ENCODE measurements at places on chromosomes 7 and 10.
A peak's percentile ranks its signal among the peaks of the same experiment; 100 is the strongest.

DNA sequence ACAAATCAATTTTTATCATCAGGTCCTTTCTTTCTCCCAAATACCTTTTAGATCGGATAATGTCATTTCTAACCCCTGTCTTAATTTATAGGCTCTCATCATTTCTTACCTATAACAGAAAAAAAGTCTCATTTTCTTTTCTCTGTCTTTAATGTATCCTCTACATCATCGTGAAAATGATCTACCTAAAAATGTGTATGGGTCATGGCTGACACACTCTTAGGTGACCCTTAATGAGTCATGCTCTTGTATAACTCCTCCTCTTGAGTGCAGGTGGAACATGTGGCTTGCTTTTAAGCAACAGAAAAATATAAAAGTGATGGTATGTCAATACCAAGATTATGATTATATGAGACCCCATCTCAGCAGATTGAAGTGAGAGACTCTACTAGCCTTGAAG lies 139.4 kb downstream of the SEMA3C start:
- DNase-seq, result no peak

DNA sequence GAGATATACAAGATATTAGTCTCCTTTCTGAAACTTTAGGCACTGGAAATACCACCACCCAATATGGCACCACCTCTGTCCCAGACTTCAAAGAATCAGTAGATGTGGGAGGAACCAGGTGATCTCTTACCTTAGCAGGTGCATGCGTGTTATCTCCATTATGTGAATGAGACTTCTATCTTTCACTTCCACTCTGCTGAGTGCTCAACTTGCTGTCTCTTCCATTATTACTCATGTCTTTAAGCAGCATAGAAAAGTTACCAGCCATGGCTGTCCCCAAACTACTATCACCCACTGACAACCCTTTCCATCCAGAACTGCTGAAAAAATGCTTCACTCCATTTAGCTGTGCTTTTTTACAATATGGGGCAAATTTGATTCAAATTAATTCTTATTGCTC lies 101.5 kb upstream of the PRSS1 start:
- DNase-seq, result no peak

DNA sequence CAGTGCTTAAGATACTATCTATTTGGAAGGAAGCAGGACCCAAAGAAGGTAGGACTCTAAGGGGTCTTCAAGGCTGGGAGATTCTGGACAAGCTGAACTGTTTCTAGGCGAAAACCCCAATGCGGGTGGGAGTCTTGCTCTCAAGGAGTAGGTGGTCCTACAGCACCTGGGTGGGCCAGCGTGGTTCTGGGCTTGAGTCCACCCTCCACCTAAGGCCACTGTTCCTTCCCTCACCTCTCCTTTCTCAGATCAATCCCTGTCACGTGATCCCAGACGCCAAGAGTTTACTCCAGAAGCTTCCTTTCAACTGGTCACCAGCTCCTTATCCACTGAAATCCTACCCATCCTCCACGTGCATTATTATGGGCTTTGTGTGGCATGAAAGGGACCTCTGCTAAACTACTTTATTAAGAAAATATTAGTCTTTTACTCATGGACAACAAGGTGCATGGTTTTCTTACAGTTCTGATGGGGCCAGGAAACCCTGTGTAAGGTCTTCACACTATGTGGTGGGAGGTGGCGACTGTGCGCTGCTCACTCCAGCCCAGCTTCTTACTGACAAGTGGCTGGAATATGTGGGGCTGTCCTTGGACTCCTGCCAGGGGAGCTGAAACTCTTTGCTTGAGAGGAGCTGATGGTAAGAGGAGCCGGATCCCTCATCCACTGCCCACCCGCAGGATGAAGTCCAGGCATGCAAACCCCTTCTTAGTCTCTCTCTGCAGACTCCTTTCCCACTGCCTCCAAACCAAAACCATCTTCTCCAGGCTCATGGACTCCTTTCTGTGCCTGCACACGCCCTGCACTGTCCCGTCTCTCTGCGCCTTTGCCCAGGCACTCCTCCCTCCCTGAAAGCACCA lies 1.6 kb downstream of the ZNF746 start:
- peak; percentile 35 for DNase-seq

- DNase-seq, result no peak
Observed at GRCh38 chr7:36130236-36130945, 22.7 kb upstream of the EEPD1 start.

- no peak for DNase-seq
Observed at GRCh38 chr7:55366461-55367070, 1.4 kb downstream of the LANCL2 start.

GRCh38 chr10:7560519-7560918 lies 106.2 kb downstream of the ITIH5 start:
- no peak for DNase-seq

- no peak for DNase-seq
Observed at GRCh38 chr7:42893346-42894240, 18.3 kb downstream of the C7orf25 start.

DNA sequence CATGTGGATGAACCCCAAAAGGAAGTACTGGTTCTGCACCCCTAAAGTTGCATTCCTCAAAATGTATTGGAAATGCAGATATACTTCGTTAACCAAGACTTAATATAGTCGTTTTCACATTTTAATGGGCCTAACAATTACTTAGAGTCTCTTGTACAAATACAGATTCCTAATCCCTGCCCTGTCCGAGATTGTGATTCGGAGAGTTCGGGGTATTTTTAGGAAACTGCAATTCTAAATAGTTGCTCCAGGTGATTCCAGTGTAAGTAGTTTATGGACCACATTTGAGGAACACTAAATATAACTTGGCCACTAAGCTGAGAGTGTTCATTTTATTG lies 830 bp downstream of the TRUB1 start:
- no peak for DNase-seq

DNA sequence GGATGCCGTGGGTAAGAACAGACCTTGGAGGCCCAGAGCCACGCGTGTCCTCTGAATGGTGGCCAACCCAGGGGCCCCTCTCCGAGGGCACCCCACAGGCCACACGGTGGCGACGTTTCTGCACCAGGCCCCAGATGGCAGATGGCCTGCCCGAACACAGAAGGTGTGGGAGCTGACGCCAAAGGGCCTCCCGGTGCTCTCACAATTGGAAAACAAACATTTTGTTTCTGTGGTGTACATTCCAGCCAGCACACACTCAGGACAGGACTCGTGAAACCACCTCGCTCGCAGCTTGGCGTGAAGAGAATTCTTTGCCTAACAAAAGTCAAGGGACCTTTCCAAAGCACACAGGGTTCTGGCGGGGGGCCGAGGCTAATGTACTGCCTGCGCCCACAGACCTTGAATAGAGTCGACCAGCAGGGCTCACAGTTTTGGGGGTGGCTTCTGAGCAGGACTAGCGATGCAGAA lies 112.1 kb downstream of the FAM53B start:
- DNase-seq, result no peak
